Activated CD4-positive, alpha-beta T cell treated with anti-CD3 and anti-CD28 coated beads, Interleukin-2, amount 50 U/mL, for 48 hours (primary cell): ENCODE measurements at places on chromosomes 4 and X.
A peak's percentile ranks its signal among the peaks of the same experiment; 100 is the strongest.

- DNase-seq: peak; percentile 34
Measured at GRCh38 chrX:150587585-150588503, 19.4 kb downstream of the MTM1 start.

DNA sequence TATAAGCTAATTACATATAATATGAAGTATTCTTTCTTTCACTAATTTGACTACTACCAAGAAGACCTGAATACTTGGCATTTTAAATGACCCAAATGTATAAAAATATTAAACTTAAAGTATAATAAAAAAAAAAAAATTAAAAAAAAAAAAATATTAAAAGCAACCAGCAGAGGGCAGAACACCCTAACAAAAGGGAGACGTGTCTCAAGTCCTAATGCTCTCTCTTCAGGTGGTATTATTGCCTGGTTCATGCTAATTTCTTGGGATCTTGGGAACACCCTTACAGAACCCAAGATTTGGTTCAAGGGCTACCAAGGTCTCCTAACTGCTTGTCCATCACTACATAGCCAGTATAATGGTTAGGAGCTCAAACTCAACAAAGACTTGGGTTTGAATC is 754.8 kb downstream of the RAB28 start:
- DNase-seq: no peak

DNA sequence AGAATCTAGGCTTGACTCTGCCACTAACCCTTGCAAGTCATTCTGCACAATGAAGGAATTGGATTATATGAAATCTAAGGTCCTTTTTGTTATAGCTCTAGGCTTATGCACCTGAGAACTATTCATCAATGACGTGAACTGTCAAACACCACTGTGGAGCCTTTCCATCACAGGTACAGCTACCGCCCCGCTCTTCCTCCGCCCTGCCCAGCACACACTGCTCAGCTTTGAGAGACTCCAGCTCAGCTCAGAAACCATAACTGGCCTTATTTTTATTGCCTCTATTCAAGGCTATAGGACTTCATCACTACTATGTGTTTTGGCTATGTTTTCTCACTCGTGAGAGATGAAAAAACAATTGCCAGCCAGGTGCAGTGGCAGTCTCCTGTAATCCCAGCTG is 88.2 kb upstream of the RPL34 start:
- no peak for DNase-seq

DNA sequence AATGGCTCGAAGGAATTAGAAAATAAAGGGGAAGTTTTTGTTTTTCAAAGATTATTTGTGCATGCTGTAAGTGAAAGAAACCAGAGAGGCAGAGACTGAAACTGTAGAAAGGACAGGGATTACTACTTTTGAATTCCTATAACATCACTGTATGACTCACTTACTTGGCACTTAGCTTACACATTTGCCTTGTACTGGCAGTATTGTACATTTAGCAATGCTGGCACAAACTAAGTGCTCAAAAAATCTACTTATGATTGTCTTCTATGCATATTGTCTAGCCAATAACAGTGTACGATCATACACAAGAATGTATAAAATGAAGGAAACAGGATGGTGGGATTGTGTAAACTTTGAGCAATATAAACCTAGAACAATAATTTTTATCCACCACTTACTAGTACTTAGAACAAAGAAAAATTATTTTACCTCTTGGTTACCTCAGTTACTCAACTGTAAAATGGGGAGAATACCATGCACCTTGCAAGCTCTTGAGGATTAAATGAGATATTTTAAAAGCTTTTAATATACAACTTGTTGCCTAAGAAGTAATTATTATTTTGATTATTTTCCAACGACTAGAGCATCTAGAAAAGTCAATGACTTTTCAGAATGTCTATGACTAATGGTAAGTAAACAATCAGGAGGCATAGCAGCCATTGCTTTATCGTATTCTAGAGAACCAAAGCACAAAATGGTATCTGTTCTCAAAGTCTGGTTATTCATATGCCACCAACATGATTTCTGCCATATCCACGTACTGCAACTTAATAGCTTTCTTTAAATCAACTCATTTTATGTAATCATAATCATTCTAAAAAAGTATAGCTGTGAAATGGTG is 4.7 kb downstream of the FAM120C start:
- DNase-seq: no peak

DNA sequence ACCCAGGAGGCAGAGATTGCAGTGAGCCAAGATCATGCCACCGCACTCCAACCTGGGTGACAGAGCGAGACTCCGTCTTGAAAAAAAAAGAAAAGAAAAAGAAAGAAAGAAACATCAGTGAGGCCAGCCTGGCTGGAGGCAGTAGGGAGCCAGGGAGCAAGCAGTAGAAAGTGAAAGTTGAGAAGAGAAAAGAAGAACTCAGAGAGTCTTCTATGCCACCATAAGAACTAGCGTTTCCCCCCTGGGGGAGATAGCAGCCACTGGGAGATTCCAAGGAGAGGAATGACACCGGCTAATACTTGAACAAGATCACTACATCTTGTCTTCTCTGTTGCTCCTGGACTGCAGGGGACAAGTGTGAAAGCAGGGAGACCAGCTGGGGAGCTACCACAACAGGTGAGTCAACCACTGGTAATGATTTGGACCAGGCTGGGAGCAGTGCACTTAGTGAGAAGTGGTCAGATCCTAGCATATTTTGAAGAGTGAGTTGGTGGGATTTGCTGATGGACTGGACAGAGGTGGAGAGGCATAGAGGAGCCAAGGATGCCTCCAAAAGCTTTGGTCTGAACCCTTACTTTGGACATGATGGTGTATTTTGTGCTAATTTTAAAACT is 33.4 kb downstream of the SLC2A9 start:
- DNase-seq: no peak

GRCh38 chrX:41043674-41044345 is 41.4 kb upstream of the USP9X start:
- no peak for DNase-seq

DNA sequence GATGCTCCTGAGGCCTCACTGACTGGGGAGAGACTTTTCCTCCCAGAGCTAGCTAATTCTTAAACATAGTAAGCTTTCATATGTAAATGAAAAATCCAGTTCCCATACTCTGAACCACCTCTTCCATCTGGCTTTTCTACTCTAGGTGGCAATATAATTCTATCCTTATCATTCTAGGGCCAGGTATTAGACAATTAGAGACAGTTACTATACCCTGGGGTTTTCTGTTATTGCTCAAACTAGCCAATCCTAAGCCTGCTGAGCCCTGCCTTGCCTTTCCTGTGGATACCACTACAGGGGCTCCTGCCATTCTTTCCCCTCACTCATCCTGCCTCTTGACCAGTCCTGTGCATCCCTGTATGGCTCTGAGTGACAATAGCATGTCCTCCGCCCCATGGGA is 552.0 kb downstream of the STIM2 start:
- no peak for DNase-seq
